ENCODE measurements at places on chromosomes 5 and 9.

GRCh38 chr9:85263288-85263687 is 478.5 kb downstream of the AGTPBP1 start:
- DNase-seq = no peak

- peak; percentile 46 for DNase-seq
Observed at GRCh38 chr9:105414947-105415661, 32.7 kb upstream of the FSD1L start.

GRCh38 chr5:114790403-114790792 is 379.3 kb downstream of the TRIM36 start:
- DNase-seq = no peak

- DNase-seq = no peak
Observed at GRCh38 chr5:1824903-1825841, 24.0 kb downstream of the NDUFS6 start.

- no peak for DNase-seq
Observed at GRCh38 chr5:78523314-78524193, 125.0 kb downstream of the LHFPL2 start.

- DNase-seq = no peak
Observed at GRCh38 chr5:163914910-163915309, 409.5 kb downstream of the MAT2B start.

- no peak for DNase-seq
Observed at GRCh38 chr5:92468295-92468694, 1085.2 kb upstream of the ARRDC3 start.

- DNase-seq = no peak
Observed at GRCh38 chr9:135226369-135227050, 139.0 kb downstream of the OLFM1 start.

GRCh38 chr5:96794757-96795156 is 13.0 kb downstream of the ERAP1 start:
- no peak for DNase-seq

DNA sequence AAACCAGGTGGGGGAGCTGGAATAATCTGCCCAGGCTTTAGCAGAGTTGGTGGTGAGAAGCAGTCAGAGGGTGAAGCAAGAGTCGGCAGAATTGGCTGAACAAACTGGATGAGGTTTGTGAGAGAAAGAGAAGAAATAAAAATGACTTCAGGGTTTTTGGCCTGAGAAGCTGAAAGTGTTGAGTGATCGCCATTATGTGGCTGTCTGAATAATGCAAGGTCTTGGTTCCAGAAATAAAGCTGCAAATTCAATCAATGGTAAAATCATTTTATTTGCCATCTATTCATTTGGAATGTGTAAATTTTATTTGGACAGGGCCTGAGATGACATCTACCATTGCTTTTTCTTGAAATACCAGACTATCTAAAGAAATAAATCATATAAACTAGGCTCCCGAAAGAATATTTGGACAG is 50.4 kb upstream of the DAB2 start:
- no peak for DNase-seq

DNA sequence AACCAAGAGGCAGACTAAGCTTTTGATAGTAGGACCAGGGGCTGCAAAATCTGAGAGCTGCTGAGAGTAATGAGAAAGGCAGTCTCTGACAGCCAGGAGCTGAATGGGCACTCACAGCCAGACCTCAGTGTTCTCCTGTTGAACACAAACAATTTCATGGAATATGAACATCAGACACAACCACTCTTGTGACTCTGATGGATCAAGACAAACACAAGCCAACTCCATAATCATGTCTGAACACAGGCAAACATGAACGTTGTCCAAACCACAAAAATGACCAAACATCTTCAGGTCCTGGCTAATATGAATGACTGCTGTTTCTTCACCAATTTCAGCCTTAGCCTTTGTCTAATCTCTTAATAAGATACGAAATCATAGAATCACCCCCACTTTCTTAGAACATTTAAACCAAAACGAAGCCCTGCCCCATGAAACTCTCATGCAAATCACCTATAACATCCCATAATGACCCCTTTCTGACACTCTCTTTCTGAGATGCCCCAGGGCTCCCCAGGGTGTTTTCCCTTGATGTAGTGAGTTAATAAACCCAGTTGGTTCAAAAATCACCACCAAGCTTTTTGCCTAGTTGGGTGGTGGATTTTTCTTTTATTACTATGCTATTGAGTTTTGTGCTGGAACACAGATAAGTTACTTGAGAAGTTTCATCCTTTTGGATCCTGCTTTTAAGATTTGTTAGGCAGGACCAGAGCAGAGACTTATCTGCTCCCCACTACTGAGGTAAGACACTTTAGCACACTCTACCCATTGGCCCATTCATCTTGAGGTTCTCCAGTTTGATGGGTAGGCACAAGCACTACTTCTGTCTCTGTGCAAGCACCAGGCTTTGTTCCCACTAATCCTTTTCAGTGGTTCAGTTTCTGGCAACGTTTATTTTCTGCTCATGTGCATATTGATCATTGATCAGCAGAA is 5.9 kb upstream of the ERAP2 start:
- DNase-seq = peak; percentile 40

DNA sequence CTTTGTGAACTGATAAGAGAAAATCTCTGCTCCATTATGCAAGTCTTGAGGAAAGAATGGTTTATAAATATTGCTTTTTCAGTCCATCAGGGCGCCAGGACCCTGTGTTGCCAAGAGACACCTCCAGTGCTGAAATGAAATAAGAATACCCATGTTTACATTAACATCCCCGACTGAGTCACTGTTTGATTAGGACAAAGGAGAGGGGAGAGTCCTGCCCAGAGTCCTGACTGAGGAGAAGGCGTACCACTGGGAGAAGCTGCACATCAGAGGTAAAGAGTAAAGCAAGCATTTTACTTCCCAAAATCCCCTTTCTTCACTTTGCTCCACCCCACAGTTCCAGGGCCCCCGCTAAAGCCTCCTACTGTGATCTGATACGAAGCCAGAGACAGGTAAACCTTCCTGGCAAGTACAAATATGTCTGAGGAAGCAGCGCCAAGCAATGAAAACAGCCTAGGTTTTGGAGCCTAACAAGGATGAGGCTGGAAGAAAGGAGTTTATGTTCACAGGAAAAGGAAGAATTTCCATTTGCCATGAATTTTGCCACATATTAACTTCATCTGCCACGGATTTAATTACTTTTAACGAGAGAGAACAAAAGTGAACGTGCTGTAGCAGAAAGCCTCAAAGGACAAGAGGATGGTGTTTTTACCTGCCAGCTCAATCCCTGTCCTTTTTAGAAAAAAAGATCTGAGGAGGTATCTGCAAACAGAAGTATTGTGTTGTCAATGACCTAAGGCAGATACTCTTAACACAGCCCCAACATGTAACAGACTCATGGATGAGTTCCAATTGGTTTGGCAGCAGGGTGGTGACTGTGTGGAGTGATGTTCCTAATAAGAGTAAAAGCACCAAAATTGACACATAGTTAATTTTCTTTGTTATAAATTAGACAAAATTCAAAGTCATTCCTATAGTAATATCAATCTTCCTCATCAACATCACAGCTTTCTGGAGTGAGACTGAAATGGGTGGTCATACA is 209.4 kb upstream of the TLE4 start:
- DNase-seq = no peak

DNA sequence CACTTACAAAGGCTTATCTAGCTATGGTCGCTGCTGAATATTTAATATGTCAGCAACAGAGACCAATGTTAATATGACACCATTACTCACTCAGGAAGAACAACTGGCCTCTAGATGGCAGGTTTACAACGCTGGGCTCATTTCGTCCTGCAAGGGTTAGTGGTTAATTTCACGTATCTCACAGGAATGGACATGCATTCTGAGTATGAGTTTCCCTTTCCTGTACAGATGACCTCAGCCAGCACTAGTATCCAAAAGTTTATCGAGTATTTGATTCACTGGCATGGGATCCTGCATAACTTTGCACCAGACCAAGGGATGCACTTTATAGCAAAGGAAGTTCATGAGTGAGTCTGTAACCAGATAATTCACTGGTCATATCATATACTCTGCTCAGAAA is 8.7 kb upstream of the TRPC7 start:
- no peak for DNase-seq

DNA sequence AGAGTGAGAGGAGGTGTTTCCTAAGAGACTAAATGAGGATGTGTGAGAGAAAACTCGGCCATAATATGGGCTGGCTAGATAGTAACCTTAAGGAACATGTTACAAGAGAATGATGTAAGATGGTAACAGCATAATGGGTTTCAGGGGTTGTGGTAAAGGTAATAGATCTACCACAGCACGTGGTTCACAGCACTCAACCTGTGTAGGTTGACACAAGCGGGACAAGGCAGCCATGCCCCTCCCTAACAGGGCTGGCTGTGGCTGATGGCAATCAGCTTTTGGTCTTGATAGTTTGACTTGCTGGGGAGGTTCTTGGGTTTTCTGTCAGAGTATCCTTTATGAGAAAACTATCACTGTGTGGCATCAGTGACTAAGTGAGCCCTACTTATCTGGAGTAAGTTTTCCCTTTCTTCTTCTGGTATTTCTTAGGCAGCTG is 138.6 kb downstream of the TRIO start:
- no peak for DNase-seq

- no peak for DNase-seq
Observed at GRCh38 chr5:104903941-104904340, 1341.4 kb upstream of the NUDT12 start.

Measured in activated CD4-positive, CD25-positive, alpha-beta regulatory T cell treated with anti-CD3 and anti-CD28 coated beads, Interleukin-2, amount 50 U/mL, for 72 hours (primary cell).